ENCODE measurements at places on chromosomes 5 and 9. TPM values are rescaled to one million over a fixed set of nuclear protein-coding genes. Genes with fewer than 3 reads are reported as not detected.

GRCh38 chr9:127937056-127937387 is 632 bp downstream of the DPM2 start:
- no peak for DNase-seq

DNA sequence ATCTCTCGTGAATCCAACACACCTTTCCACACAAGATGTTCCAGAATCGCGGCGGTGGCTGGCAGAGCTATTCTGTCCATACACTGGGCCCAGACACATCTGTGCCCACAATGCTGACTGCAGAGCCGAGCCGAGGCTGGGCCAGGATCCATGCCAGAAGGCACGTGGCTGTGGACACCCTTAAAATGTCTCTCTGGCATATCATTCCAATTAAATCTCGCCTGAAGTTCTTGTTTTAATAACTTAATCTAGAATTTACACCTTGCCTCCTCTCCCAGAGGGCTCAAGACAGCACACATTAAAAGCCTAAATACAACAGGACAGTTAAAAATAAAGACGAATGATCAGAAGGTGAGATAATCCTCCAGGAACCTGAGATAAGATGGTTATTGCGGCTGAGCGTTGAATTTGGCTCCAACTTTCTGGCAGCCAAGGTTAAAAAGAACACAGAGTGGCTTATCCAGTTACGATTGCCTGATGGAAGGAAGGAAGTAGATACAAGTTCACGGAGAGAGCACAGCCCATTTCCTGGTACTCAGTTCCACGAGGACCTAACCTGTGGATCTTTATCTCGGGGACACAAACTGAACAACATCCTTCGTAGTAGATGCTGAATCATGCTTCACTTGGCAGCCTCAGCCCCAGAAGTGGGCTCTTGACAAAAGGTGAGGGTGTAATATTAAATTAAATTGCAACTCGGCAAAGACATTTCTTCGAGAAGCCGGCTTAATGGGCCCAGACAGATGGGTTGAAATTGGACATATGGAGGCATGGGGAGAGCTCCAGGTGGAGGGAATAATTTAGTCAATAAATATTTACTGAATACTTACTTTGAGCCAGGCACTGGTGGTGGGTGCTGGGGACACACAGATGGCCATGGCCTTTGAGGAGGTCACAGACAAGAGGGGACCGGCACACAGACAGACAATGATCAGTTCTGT is 86.0 kb upstream of the TBC1D2 start:
- DNase-seq: no peak

GRCh38 chr5:85170183-85170582 is 785.5 kb upstream of the EDIL3 start:
- no peak for DNase-seq

GRCh38 chr9:124010303-124010664 is 1.3 kb upstream of the LHX2 start:
- DNase-seq: no peak

ACSL6 gene
- 2.4 TPM for total RNA-seq

GRCh38 chr5:154375329-154376008 is 70.3 kb upstream of the SAP30L start:
- DNase-seq: no peak

- DNase-seq: no peak
Observed at GRCh38 chr5:90345684-90346083, 63.9 kb downstream of the CETN3 start.

FBP2 gene
- total RNA-seq: not detected

- no peak for DNase-seq
Observed at GRCh38 chr5:35626108-35626507, 8.4 kb downstream of the SPEF2 start.

- no peak for DNase-seq
Observed at GRCh38 chr5:79076819-79077218, 7.3 kb downstream of the BHMT2 start.

LCNL1 gene
- total RNA-seq: not detected

TXNDC8 gene
- not detected for total RNA-seq

Data from H1 (cell line).